Activated T-helper 1 cell treated with anti-CD3 and anti-CD28 coated beads, Interleukin-12 subunit alpha, Interleukin-12 subunit beta, Interleukin-2, Interleukin-4 antibody, amounts not matched to agents 30 ng/mL and 10 ng/mL and 1 ng/mL, durations not matched to agents 14 hours and 24 hours and 36 hours (primary cell): ENCODE measurements at places on chromosomes 12 and 14. TPM values are rescaled to one million over a fixed set of nuclear protein-coding genes. Genes with fewer than 3 reads are reported as not detected.

- DNase-seq: no peak
Observed at GRCh38 chr12:7907009-7907408, 29.0 kb downstream of the SLC2A3 start.

GRCh38 chr12:124841558-124841945 is 22.1 kb downstream of the SCARB1 start:
- no peak for DNase-seq

GRCh38 chr12:27913999-27914614 is 58.4 kb downstream of the PTHLH start:
- DNase-seq: no peak

DNA sequence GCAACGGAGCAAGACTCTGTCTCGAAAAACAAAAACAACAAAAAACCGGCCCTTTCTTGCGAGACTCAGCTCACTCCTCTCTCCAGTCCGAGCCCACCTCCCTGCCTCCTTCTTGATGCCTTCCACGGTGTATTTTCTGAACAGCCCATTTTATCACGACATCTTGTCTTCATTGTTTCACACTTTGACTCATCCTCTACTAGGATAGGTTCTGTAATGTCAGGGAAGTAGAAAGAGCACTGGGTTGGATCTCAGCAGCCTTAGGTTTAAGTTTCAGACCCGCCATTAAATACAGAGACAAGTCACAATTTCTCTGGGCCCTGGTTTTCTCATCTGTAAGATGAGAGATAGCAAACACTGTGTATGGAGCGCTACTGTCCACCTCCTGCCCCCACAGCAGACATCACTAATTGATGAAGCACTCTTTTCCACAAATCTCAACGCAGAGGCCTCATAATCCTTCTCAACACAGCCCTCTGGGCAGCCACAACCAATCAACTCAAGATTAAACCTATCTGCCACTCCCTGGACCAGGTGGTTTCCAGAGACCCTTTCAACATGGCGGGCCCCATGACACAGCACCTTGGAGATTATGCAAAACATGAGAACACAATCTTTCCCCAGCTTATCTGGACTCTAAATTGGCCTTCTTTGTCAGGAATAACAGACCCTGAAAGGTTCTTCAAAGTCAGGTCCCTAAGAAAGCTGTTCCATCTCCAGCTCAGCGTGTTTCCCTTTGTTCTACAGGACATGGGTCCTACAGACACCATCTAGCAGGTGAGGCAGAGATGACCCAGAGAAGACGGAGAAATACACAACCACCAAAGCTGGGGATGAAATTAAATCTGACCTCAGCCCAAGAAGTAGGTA is 35.6 kb downstream of the CCDC88C start:
- no peak for DNase-seq

- no peak for DNase-seq
Observed at GRCh38 chr14:104186575-104186974, 48.2 kb downstream of the KIF26A start.

- DNase-seq: peak; percentile 51
Observed at GRCh38 chr12:64679487-64680001, 69.2 kb downstream of the RASSF3 start.

DNA sequence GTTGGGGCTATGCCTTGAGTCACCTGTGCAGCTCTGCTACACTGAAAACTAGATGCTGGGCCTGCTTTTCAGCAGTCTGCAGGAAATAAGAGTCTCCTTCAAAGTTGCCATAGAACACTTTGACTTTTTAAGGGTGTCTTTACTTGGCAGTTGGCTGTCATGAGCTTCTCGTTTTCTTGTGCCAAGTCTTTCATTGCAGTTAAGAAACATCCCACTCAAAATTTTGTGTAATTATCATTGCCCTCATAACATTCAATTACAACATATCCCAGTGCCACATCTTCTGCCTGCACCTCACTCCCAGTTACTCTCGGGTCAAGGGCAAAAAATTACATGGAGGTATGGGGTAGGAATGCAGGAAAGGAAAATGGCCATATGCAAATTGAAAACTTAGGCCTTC is 29.1 kb downstream of the GPR65 start:
- DNase-seq: no peak

SYCP3 gene
- total RNA-seq: 0.44 TPM in 2 replicates

DNA sequence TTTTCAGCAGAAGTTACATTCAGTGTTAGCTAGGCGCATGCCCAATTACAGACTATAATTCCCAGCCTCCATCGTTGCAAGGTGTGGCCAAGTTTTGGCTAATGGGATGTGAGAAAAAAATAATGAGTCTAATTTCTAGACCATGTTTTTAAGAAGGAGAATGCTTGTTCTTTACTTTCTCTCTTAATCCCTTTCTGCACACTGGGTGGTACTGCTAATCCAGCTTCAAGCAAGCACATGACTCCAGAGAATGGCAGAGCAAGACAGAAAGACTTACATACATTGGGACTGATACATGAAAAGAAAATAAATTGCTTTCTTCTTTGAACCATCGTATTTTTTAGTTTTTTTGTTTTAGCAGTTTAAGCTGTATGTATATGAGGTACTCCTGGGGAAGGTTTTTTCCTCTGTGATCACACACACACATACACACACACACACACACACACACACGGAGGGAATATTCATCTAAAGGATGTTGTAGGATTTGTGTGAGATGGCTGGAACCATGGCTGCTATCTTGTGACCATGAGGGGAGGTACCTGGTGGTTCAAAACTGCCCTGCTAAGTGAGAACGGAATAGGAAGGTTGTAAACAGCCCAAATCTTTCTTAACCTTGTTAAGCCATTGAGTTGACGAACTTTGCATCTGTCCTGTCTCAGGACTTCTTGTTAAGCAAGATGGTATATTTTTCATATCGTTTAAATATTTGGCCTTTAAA is 34.3 kb upstream of the LTA4H start:
- DNase-seq: no peak

DNA sequence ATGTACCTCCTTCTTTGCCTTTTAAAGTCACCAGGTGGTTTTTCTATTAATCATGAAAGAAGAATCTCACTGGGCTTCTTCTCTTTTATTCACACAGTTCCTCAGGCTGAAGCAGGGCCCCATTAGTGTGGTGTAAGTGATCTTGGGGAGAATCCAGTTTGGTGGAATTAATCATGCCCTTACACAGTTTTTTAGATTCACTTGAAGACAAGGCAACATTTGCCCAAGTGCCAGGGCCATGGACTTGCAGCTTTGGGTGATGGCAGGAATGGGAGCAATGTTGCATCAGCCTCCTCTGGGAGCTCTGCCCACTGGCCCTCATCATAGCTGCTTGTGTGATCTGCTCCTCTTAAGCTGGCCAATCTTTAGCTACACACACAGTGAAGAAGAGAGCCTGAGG is 33.8 kb downstream of the KCNK10 start:
- no peak for DNase-seq

NDUFA9 gene
- 118 and 123 TPM in 2 replicates for total RNA-seq
